ENCODE measurements at places on chromosomes 2 and 18.
A peak's percentile ranks its signal among the peaks of the same experiment; 100 is the strongest.

- no peak for DNase-seq
Observed at GRCh38 chr2:199308567-199308966, 149.2 kb downstream of the SATB2 start.

- no peak for DNase-seq
Observed at GRCh38 chr2:29660201-29660600, 261.2 kb downstream of the ALK start.

- no peak for DNase-seq
Observed at GRCh38 chr2:149743842-149744448, 156.4 kb upstream of the MMADHC start.

DNA sequence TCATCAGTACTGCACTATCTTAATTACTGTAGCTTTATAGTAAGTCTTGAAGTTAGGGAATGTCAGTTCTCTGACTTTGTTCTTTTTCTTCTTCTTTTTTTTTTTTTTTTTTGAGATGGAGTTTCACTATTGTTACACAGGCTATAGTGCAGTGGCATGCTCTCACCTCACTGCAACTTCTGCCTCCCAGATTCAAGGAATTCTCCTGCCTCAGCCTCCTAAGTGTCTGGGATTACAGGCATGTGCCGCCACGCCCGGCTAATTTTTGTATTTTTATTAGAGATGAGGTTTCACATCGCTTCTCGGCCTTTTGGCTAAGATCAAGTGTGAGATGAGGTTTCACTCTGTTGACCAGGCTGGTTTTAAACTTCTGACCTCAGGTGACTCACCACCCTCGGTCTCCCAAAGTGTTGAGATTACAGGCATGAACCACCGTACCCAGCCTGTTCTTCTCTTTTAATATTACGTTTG lies 41.9 kb upstream of the TANC1 start:
- DNase-seq = peak; percentile 63

- DNase-seq = no peak
Observed at GRCh38 chr2:37394263-37394662, 49.8 kb downstream of the QPCT start.

DNA sequence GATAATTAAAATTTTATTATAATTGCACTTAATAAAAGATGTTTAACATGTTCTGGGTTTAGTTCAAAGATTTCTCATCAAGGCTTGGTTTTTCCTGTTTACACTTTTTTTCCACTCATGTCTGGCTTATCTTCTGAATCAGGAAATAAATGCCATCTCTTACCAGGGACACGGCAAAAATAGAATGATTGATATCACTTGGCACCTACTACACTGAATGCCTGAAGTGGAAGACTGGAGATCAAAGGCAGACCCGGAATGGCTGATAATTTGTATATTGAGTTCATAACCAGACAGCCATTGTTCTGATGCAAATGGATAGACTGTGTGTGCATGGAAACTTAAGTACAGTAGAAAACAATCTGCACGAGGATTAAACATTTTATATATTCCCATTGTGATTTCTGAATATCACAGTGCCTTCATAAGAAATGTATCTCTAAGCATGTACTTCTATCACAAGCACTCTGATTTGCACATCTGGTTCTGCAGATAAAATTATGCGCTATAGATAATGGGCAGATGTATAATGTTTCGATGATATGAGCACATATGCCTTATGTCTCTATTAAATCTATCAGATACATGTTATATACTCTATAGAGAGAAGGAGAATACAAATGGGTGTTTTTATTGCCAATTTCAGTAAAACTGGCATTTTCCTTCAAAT lies 304.8 kb downstream of the RND3 start:
- no peak for DNase-seq

- DNase-seq = no peak
Observed at GRCh38 chr2:149399934-149400615, 69.7 kb downstream of the LYPD6 start.

DNA sequence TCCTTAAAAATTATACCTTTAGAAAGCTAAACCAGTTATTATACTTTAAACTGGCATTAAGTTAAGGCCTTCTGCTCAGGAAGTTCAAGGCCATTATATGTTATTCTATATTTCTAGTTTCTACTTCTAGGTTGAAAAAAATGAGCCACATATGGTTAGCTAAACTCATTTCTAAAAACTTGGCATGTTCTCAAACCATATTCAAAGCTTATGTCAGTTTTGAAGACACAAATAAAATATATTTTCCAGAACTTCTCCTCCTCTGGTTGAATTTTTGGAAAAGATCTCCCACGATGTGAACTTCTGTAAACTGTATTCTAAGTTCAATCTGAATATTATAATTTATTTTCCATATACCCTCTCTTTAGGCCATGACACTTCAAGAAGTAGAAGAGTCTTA lies 103.5 kb downstream of the NYAP2 start:
- DNase-seq = no peak

GRCh38 chr2:204365811-204366210 lies 179.5 kb upstream of the PARD3B start:
- DNase-seq = no peak

DNA sequence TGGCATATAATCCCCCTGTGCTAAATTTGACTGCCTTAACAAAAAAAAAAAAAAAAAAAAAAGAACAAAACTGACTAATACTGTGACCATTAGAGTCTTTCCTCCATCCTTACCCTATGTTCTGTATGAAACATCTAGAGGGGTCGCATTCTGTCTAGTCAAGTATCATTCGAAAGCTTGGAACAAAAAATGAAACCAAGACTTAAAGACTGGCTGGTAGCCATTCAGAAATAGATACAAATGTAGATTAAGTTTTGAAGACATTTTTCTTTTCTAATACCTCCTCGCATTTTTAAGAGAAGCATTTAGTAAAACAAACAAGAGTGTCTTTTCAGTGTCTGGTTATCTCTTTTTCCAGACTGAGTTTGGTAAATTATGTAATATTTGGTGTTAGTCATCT lies 66.7 kb downstream of the SPATS2L start:
- no peak for DNase-seq

GRCh38 chr2:169012812-169013627 lies 18.1 kb downstream of the ABCB11 start:
- no peak for DNase-seq

DNA sequence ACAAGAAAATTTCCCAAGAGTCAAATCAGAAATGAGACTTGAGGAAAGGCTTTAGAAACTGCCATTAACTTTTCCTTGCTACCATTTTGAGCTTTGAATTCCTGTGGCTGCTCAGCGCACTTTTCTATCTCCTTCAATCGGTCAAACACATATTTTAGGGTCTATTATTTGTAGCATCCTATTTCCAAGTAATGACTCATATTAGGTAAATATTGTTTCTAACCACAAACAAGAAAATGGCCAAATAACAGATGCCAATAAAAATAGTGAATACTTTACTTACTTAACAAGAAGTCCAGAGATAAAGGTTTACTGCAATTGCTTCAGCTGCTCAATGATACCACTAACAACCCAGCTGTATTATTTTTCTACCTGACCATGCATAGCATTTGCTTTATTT lies 29.7 kb upstream of the CCDC178 start:
- DNase-seq = no peak

- DNase-seq = no peak
Observed at GRCh38 chr2:173373290-173373689, 18.6 kb downstream of the CDCA7 start.

GRCh38 chr2:74792282-74792681 lies 41.6 kb upstream of the HK2 start:
- DNase-seq = no peak
